ENCODE measurements at places on chromosomes 6 and 20.

- no peak for DNase-seq
Observed at GRCh38 chr6:150406948-150407347, 38.1 kb downstream of the IYD start.

DNA sequence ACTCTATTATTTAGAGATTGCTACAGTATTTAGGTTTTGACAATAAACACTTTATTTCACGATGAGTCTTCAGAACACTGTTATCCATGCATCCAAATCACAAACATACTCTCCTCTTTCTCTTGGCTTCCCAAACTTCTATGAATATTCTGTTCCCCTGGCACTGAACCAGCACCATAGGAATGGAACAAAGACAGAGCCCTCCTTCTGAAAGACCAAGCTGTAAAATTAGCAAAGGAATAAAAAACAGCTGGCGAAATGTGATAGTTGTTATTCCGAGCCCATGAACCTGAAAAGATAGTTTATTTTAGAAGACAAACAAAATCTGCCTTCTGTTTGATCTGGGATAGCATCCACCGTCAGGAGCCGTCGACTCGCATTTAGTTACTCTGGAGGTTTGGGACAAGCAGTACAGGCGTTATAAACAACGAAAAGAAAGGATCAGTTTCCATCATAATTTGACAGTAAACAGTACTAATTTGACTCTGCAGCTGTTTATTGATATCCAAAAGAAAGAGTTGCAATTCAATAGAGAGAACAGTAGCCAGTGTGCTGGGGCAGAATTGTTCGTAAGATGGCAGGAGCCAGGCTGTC is 161.4 kb downstream of the CLIC5 start:
- no peak for DNase-seq

- no peak for DNase-seq
Observed at GRCh38 chr6:111759331-111759835, 113.9 kb downstream of the FYN start.

DNA sequence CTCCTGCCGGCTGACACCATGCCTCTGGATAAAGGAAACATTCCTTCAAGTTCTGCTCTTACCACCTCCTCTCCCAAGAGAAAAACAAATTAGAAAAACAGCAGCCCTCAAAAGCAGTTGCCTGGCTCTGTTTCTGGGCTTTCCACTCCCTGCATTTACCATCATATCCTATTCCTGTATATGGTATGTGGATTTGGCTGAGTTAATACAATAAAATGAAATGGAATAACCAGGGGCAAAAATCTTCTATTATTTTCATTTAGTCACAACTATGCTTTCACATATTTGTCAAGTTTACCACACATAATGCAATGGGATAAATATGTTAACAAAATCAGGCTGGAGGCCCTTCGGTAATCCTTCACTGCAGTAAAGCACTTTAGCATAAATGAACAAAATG is 34.3 kb downstream of the COL12A1 start:
- no peak for DNase-seq

GRCh38 chr6:4815584-4815983 is 39.4 kb downstream of the CDYL start:
- no peak for DNase-seq

Measured in NCI-H460 (cell line).